ENCODE measurements at places on chromosomes 7 and 10.

DNA sequence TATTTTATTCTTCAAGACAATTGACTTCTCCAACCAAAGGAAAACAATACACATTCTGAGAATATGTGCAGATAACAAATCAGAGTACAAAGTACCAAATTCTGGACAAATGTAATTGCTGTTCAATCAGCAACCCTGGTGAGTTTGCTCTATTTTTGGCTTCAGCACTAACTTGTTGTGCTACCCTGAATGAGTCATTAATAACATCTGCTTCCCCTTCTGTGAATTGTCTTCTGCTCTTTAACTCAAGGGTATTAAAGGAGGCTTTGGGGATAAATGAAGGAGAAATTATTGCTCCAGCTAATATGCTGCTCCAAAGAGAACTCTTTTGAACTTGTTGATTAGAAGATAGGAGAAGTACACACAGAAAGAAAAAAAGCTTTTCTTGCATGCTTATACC is 459.3 kb downstream of the HTR7 start:
- DNase-seq, result no peak

DNA sequence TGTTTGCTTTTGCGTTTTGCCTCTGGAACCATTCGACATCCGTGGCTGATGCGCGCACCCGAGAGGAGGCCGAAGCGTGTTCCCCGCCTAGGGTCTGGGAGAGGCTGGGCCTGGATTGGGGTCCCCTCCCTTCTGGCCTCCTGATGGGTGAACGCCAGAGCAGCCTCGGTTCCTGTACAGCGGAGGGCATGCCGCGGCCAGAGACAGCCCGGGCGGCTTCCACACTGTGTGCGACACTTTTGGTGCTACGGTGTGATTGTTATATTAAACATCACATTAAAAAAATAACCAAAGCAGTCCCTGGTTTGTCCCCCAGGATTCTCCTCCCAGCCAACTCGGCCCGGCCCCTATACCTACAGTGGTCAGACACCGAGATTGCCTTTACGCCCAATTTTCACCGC is 3.7 kb upstream of the HOXA7 start:
- no peak for DNase-seq

DNA sequence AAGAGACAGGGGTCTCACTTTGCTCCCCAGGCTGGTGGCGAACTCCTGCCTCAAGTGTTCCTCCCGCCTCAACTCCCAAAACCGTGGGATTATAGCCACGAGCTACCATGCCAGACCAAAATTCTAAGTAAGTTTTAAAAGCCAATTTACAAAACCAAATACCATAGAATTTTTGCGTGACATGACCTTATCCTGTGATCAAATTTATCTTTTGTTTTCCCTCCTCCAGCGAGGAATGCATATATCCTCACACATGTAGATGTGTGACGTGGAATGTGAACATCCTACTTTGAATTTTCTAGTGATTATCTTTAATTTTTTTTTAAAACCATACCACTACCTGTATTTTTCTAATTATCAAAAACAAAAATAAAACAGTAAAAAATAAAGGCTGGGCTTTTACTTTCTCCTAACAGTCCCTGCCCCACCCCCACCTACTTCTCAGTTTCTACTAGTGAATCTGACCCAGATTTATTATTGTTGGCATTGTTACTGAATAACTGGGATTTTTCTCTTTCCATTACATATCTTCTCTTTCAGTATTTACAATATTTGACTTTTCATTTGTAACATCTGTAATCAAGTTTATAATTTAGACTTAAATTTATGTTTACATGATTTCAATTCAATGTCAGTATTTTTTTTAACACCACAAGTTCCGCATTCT is 26.0 kb downstream of the CYTH3 start:
- no peak for DNase-seq

DNA sequence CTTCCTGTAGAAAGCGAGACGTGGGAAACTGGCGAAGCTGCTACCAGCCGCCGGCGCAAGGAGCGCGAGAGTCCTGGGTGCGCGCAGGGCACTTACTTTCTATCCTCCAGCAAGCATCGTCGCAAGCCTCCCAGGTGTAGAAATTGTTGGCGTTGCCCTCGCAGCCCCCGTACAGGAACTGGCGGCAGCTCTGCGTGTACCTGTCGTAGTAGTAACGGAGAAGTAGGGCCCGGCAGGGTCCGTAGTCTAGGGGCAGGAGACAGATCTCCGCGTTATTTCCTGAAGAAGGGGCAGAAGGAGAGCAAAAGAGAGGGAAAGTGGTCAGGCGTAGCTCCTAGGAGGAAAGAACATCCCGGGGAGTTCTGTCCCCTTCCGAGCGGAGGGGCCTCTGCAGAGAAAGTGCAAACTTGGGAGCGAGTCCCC is 501 bp downstream of the TFPI2 start:
- DNase-seq, result no peak
